ENCODE measurements at places on chromosomes 1 and 21.
A peak's percentile ranks its signal among the peaks of the same experiment; 100 is the strongest.

DNA sequence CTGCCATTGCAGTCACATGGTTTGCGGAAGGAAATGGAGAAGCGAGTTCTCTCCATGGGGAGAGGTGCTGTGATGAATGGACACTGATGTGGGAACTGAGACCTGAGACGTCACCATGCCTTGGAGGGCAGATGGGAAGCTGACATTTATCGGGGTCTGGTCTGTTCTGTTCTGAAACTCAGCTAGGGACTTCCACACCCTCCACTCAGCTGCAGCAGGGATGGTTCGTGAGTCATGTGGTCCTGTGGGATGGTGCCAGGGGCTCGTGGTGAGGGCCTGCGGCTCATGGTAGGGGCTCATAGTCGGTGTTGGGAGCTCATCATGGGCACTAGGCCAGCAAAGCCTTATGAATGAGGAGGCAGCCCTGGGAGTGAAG, 6.1 kb downstream of the GPR137B start:
- no peak for DNase-seq

GRCh38 chr1:235873045-235873444, 6.3 kb upstream of the LYST start:
- no peak for DNase-seq

DNA sequence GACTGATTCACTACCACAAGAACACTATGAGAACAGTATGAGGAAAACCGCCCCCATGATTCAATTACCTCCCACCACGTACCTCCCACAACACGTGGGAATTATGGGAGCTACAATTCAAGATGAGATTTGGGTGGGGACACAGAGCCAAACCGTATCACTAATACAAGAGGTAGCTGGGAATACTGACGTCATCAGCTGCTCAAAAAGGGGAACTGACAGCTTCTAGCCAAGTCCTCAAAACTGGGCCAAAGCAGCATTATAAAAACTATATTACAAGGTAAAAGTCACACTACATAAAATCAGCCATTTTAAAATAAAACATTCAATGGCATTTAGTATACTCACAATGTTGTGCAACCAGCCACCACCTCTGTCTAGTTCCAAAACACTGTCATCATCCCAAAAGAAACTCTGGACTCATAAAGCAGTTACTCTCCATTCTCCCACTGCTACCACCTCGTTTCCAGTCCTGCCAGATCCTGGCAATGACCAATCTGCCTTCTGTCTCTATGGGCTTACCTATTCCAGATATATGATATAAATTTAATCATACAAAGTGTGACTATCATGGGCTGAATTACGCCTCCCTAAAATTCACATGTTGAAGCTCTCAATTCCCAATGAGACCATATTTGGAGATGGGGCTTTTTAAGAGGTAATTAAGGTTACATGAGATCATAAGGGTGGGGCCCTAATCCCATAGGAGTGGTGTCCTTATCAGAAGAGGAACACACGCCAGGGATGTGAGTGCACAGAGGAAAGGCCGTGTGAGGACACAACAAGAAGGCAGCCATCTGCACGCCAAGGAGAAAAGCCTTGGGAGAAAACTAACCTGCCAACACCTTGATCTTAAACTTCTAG, 192.1 kb downstream of the SETD4 start:
- no peak for DNase-seq

DNA sequence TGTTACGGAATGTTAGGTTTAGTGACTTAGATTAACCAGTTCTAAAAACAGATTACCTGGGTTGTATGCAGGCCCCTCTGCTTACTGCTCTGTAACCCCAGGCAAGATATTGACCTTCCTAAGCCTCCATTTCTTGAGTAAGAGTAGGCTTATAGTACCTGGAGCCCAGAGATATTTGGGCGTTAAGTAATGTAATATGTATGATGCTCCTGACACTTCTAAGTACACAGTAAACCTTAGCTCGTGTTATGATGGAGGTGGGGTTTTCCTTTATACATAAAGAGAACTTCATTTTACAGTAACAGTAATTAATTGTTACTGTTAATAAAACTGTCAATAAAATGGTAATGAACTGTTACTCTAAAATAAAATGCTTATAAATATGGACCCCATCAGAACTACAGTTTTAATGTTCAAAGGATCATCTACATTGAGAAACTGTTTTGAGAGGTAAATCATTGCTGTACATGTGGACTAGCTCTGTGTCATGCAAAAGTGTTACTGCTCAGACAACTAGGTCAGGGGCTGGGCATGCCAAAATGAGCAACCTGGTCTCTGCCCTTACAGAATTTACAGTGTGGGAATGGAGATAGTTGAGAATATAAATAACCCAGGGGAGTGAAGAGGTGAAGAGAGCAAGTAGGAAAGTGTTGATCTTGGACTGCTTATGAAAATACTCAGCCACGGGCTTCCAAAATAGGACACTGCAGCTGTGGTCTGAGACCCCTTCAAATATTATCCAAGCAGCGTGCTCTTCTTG, 26.6 kb downstream of the LRRC8C start:
- DNase-seq = no peak

GRCh38 chr1:36486439-36487335, 4.0 kb upstream of the CSF3R start:
- peak; percentile 73 for DNase-seq

DNA sequence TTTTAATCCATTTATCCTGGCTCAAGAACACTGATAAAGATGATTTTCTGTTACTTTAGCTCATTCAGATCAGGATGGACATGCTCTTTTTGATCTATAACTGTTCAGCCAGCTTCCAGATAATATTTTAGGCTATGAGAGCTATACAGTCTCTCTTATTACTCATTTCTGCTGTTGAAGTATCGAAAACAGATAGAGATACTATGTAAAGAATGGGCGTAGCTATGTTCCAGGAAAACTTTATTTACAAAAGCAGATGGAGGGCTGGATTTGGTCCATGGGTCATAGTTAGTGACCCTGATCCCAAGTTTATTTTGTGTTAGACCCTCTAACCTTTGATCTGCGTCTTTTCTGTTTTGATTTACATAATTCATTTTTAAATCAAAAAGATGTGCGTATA, 78.8 kb upstream of the TENT5C start:
- no peak for DNase-seq

- DNase-seq = no peak
Observed at GRCh38 chr1:61182049-61182448, 99.7 kb downstream of the NFIA start.

DNA sequence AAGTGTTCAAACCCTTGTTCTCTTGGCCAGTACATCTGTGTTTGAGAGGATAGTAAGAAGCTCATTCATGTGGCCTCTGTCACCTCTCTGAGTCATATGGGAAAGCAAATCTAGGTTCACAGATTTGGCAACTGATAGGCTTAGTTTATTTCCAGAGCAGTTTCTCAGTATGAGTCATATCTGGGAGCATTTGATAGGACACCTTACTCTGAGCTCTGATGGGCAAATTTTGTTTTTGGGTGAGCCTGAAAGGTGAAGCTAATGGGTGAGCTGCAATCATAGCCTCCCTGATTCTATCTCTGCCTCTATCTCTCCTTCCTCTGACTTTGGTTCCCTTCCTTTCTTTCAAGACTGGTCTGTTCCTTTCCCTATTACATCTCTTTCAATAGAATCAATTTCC, 134.4 kb downstream of the S1PR1 start:
- DNase-seq = no peak

GRCh38 chr1:58812468-58812867, 28.6 kb upstream of the JUN start:
- DNase-seq = no peak

- no peak for DNase-seq
Observed at GRCh38 chr1:53408755-53409129, 50.5 kb upstream of the DMRTB1 start.

DNA sequence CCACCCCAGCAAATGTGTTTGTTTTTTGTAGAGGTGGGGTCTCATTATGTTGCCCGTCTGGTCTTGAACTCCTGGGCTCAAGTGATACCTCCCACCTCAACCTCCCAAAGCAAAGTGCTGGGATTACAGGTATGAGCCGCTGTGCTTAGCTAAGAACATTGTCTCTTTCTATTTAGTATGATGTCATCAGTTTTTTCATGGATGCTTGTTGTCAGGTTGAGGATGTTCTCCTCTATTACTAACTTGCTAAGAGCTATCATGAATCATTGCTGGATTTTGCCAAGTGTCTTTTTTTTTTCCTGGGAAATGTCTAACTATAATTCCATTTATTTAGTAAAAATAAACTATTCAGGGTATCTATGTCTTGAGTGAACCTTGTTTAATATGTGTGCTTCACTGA, 19.0 kb upstream of the MPC2 start:
- no peak for DNase-seq

DNA sequence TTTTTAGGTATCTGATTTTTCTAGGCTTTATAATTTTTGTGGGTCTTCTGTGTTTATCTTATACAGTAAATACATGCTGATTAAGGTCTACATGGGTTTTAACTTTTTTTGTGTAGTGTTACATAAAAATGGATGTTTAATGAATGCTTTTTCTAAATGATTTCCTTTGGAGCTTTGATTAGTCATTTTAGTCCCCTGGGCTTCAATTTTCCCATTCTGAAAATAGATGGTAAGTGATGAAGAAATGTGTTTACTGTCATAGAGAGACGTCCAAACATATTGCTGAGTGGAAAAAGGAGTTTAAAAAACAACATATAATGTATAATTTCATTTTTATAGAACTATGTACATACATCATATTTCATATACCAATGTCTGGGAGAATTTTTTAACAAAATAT, 140.9 kb upstream of the HMCN1 start:
- DNase-seq = no peak

DNA sequence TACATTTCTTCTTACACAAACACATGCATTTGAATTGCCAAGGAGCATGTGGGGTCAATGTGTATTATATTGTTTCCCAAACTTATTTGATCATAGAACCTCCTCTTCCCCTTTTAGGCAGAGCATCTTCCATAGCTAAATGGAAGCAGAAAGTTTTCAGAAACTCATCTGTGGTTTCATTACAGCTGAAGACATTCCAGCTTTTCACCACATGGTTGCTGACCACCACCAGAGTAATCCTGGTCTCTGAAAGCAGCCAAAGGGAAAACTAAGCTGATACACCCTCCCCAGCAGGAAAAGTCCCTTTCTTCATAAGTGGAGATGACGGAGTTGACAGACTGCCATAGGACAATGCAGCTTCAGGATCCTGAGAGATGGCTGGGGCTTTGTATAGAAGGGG, 30.2 kb upstream of the OTUD3 start:
- no peak for DNase-seq

- no peak for DNase-seq
Observed at GRCh38 chr1:172895050-172895460, 155.7 kb downstream of the TNFSF18 start.

DNA sequence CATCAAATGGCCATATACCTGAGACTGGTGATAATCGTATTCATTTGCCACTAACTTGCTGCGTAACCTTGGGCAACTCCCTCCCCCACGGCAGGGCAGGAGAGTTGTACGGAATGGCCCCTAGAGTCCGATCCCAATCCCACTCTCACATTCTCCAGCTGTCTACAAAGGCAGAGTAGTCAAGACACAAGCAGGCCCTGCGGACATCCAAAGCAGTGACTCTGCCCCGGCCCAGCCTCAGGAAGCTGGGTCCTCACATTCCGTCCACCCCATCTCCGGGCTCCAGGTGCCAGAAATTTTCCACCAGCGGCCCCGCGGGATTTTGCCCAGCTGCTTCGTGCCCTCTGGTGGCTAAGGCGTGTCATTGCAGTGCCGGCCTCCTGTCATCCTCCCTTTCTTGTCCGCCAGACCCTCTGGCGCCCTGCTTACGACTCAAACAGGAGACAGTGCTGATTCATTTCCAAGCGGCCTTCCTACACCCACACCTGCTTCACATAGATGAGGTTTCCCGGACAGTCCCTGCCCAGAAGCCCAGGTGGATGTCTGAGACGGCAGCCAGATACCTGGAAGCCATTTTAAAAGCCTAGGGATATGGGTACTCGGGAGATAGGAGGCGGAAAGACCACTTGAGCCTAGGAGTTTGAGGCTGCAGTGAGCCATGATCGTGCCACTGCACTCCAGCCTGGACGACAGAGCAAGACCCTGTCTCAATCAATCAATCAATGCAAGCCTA, 2.9 kb upstream of the S100A2 start:
- DNase-seq = peak; percentile 96

DNA sequence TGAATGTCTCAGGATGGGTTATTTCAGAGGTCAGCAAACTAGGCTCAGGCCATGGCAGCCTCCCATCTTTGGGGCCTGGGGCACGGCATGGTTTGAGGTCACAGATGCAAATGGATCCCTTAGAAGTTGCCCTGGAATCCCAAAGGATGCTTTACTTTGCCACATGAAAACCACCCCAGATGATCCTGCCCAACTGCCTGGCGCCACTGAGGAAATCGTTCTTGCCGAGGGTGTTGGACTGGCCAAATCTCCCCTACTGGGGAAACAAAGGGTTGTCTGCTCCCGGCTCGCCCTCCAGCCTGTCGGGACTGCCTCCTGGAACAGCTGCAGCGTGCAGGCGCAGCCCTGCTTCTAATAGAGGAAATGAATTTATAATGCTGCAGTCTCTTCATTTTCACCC, 173.0 kb upstream of the LMO4 start:
- no peak for DNase-seq

GRCh38 chr1:218835609-218836008, 338.1 kb upstream of the LYPLAL1 start:
- DNase-seq = no peak

GRCh38 chr1:1490633-1491230, 19.2 kb downstream of the ATAD3B start:
- no peak for DNase-seq

- no peak for DNase-seq
Observed at GRCh38 chr1:64572222-64572900, 102.4 kb downstream of the CACHD1 start.

- DNase-seq = no peak
Observed at GRCh38 chr1:44436401-44437106, 31.5 kb downstream of the RNF220 start.

DNA sequence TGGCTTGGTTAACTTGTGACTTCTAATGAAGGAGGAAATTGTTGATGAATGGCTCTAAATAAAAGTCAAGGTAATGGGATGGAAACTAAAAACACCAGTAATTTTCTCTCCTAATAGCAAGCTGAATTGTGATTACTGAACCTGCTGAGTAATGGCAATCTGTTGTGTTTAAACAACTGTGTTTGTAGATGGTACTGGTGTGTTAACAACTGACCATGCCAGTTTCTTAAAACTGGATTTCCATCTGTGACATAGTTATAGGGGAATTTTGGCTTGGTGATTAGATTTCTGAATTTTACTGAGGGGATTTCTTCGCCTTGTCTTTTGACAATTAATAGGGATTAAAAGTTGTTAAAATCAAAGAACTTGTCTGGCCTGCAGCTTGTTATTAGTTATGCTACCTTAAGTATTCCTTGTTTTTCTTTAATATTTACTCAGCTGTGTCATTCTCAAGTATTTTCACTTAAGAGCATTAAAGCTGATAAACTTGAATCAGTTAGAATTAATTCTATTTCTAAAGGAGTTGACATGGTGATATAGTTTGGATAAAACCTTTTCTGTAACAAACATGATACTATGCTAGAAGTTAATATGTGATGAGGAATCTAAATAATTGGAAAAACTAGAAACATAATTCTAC, 7.9 kb upstream of the ERO1B start:
- no peak for DNase-seq

DNA sequence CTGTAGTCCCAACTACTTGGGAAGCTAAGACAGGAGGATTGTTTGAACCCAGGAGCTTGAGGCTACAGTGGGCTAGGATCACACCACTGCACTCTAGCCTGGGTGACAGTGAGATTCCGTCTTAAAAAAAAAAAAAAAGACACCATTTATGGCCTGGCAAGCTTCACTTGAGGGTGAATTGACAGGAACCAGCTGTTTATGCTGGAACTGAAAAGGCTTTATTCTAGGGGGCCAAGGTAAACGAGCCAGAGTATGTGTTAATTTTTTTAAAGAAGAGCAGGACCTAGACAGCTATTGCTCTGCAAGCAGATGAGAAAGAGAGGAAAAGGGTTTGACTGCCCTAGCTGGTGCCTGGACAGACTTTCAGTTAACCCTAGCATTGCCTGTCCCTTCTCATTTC, 37.0 kb downstream of the S100A6 start:
- DNase-seq = no peak

All from sciatic nerve (tissue), 2 donors.